Activated CD8-positive, alpha-beta T cell treated with anti-CD3 and anti-CD28 coated beads, Interleukin-2, amount 10 ng/mL, durations not matched to agents 7 days and 5 days (primary cell): ENCODE measurements at places on chromosomes 12 and 14.
A peak's percentile ranks its signal among the peaks of the same experiment; 100 is the strongest.

GRCh38 chr14:105151838-105152793, 16.5 kb downstream of the JAG2 start:
- DNase-seq = no peak
- H3K27me3 ChIP-seq = no peaks in the 10 kb centered on the region
- no peaks in the 10 kb centered on the region for H3K4me1 ChIP-seq
- no peaks in the 10 kb centered on the region for H3K36me3 ChIP-seq
- no peak overlapping the region for H3K27ac ChIP-seq

- no peaks in the 10 kb centered on the region for H3K27me3 ChIP-seq
- DNase-seq = no peak
- no peaks in the 10 kb centered on the region for H3K4me1 ChIP-seq
- H3K4me3 ChIP-seq = no peak overlapping the region
- H3K36me3 ChIP-seq = no peaks in the 10 kb centered on the region
- no peak overlapping the region for H3K27ac ChIP-seq
Measured at GRCh38 chr12:80412343-80412953, 31.6 kb upstream of the PTPRQ start.

DNA sequence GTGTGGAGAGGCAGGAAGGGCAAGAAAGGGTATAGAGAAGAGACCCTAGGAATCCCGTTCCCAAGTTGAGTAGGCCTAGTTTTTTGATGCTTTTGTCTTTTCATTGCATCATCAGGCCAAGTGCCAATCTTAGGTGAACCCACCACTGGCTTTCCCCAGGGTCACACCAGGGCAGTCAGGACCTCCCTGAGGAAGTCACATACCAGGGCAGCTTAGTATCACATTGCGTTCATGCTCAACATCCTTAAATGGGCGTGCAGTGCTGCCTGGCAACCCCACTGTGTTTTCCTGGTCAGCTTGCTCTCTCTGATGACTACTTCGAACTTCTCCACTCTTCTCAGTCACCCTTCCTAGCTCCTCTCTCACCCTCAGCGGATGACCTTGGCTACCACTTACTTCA, 9.0 kb downstream of the ASIC1 start:
- H3K4me3 ChIP-seq = no peak overlapping the region
- peaks cover 28% of the 10 kb centered on the region for H3K4me1 ChIP-seq
- H3K27me3 ChIP-seq = no peaks in the 10 kb centered on the region
- no peak for DNase-seq
- peaks cover 2% of the 10 kb centered on the region for H3K36me3 ChIP-seq

DNA sequence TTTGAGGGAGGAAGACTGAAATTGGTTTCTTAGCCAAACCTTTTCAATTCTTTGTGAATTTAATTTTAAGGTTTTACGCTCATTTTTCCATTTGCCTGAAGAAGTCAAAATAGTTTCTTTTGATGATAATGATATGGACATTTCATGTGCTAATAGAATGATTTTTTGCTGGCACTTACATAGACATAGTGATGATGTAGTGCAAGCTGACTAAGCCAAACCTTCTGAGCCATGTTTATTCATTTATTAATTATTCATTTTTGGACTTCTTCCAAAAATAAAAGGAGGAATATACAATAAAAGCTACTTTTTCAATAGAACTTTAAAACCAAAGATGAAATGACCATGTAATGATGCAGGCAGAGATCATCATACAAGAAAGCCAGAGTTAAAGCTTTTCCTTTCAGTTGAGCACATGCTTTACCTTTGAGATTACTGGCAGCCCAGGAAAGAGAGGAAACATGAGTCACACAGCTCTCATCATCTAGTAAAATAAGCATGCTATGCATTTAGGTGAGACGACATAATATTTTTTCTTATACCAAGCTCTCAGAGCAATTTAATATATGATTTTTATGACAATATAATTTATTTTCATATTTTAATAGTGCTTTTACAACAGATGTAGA, 24.8 kb downstream of the KCNA1 start:
- H3K36me3 ChIP-seq = no peaks in the 10 kb centered on the region
- no peaks in the 10 kb centered on the region for H3K4me1 ChIP-seq
- no peak overlapping the region for H3K4me3 ChIP-seq
- no peak overlapping the region for H3K27ac ChIP-seq
- H3K27me3 ChIP-seq = peaks cover 19% of the 10 kb centered on the region
- DNase-seq = no peak

GRCh38 chr12:93805736-93806141, 128.6 kb downstream of the CRADD start:
- no peak overlapping the region for H3K4me3 ChIP-seq
- no peak overlapping the region for H3K27ac ChIP-seq
- peaks cover 15% of the 10 kb centered on the region for H3K4me1 ChIP-seq
- no peaks in the 10 kb centered on the region for H3K27me3 ChIP-seq

GRCh38 chr12:74781991-74782485, 244.4 kb downstream of the ATXN7L3B start:
- no peaks in the 10 kb centered on the region for H3K4me1 ChIP-seq
- H3K36me3 ChIP-seq = no peaks in the 10 kb centered on the region
- no peaks in the 10 kb centered on the region for H3K27me3 ChIP-seq
- H3K27ac ChIP-seq = no peak overlapping the region

- no peak overlapping the region for H3K27ac ChIP-seq
- DNase-seq = no peak
- H3K36me3 ChIP-seq = no peaks in the 10 kb centered on the region
- H3K27me3 ChIP-seq = peaks cover 2% of the 10 kb centered on the region
Measured at GRCh38 chr14:76595266-76595665, 166.0 kb upstream of the VASH1 start.

DNA sequence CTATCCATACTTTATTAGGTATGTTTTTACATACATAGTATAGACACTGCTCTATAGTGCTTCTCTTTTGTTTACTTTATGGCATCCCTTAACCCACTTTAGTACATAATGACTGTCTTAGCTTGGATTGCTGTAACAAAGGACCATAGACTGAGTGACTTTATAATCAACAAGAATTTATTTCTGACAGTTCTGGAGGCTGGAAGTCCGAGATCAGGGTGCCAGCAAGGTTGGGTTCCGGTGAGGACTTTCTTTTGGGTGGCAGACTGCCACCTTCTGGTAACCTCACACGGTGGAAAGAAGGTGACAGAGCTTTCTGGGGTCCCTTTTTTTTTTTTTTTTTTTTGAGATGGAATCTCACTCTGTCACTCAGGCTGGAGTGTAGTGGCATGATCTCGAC, 48.6 kb upstream of the PPM1H start:
- no peaks in the 10 kb centered on the region for H3K36me3 ChIP-seq
- H3K27me3 ChIP-seq = no peaks in the 10 kb centered on the region
- no peak overlapping the region for H3K27ac ChIP-seq
- no peak for DNase-seq
- no peak overlapping the region for H3K4me3 ChIP-seq

- no peak overlapping the region for H3K27ac ChIP-seq
- DNase-seq = no peak
- H3K4me3 ChIP-seq = no peak overlapping the region
- peaks cover 35% of the 10 kb centered on the region for H3K4me1 ChIP-seq
- peaks cover 35% of the 10 kb centered on the region for H3K36me3 ChIP-seq
- H3K27me3 ChIP-seq = no peaks in the 10 kb centered on the region
Measured at GRCh38 chr14:59293935-59294661, 105.6 kb downstream of the DAAM1 start.

DNA sequence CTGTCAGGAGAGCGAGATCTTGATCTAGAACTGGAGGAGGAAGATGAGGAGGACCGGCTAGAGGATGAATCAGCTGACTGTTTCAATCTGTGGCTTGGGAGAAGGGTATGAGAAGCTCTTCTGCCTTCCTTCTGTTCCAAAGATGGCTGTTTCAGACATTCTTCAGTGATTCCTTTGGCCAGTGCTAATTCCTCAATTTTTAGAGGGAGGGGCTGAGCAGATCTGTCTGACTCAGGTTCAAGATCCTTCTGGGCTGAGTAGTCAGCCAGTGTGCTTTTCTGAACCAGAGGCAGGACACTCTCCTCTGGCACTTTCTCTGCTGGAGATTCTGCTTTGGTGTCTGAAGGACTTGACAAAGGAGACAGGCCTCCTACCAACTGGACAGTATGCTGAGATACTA, 15.2 kb downstream of the ACIN1 start:
- DNase-seq = no peak
- peak overlapping the region; percentile 28 for H3K27ac ChIP-seq

DNA sequence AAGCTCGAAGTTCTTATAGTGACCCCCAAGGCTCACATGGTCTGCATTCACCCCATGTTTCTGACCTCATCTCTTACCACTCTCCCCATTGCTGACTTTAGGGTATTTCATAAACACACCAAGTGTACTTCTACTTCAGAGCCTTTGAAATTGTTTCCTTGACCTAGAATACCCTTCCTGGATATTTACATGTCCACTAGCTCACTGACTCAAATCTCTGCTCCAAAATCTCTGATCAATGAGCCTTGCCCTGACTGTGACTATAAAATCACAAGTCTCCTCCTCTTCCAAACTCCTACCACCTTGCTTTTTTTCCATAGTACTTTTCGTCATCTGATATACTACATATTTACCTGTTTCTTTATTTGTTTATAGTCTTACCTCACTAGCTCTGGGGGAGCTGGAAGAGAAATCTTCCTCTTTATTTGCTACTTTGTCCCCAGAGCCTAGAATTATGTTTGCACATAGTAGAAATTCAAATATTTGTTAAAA, 105.1 kb downstream of the RMST start:
- no peak for DNase-seq
- no peaks in the 10 kb centered on the region for H3K4me1 ChIP-seq
- H3K27ac ChIP-seq = no peak overlapping the region
- H3K4me3 ChIP-seq = no peak overlapping the region
- H3K27me3 ChIP-seq = no peaks in the 10 kb centered on the region

- H3K27me3 ChIP-seq = no peaks in the 10 kb centered on the region
- H3K27ac ChIP-seq = no peak overlapping the region
- no peak overlapping the region for H3K4me3 ChIP-seq
- no peaks in the 10 kb centered on the region for H3K4me1 ChIP-seq
- no peak for DNase-seq
- no peaks in the 10 kb centered on the region for H3K36me3 ChIP-seq
Measured at GRCh38 chr12:119102274-119102673, 76.5 kb upstream of the HSPB8 start.

- H3K27ac ChIP-seq = peak overlapping the region; percentile 77
- peaks cover 3% of the 10 kb centered on the region for H3K27me3 ChIP-seq
- H3K4me3 ChIP-seq = no peak overlapping the region
- peak; percentile 56 for DNase-seq
Measured at GRCh38 chr14:73463411-73463810, 5.1 kb upstream of the NUMB start.

DNA sequence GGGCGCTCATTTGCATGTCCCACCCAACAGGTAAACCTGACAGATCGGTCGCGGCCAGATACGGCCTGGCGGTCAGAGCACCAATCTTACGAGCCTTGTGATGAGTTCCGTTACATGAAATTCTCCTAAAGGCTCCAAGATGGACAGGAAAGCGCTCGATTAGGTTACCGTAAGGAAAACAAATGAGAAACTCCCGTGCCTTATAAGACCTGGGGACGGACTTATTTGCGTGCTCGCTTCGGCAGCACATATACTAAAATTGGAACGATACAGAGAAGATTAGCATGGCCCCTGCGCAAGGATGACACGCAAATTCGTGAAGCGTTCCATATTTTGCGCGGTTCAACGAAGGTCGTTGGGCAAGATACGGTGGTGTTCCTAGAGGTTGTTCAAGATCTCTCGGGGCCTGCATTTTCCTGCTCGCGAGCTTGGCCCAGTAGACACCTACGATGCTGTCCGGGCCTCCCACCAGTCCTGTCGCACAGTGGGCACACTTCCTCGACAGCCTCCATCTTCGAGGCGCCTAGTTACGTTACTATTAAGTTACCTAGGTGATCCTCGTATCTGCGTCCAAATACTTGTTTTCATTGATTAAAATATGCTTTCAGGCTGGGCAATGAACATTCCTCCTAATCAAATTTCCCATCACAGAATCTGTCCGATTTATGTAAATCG, at the start of gene RNU6-7:
TSS of gene RNU6-7 (plus strand) at position 230 of the 675 bp plus-strand sequence.
- peaks cover 5% of the 10 kb centered on the region for H3K36me3 ChIP-seq
- peak; percentile 42 for DNase-seq
- peak within 1 kb of the TSS; percentile 99 for H3K27ac ChIP-seq
- H3K27me3 ChIP-seq = no peaks in the 10 kb centered on the region
- peaks cover 51% of the 10 kb centered on the region for H3K4me1 ChIP-seq

DNA sequence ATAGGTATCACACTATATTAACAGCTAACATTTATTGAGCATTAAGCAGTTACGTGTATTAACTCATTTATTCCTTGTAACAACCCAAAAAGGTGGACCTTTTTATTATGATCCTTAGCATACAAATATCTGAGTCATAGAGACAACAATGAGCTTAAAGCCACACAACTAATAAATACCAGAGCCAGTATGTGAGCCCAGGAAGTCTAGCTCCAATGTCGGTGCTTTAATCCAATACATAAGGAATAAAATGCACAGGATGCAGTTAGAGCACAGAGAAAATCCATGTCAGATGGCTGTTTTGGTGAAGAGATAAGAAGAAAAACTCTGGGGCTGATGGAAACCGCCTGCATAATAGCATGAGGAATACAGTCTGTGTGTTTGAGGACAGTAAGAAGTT, 888.6 kb downstream of the TMTC2 start:
- H3K27me3 ChIP-seq = no peaks in the 10 kb centered on the region
- DNase-seq = no peak
- no peak overlapping the region for H3K4me3 ChIP-seq
- H3K27ac ChIP-seq = no peak overlapping the region
- H3K4me1 ChIP-seq = no peaks in the 10 kb centered on the region

GRCh38 chr12:95646781-95647190, 95.5 kb upstream of the USP44 start:
- no peaks in the 10 kb centered on the region for H3K4me1 ChIP-seq
- no peaks in the 10 kb centered on the region for H3K36me3 ChIP-seq
- peaks cover 6% of the 10 kb centered on the region for H3K27me3 ChIP-seq
- no peak for DNase-seq

- no peaks in the 10 kb centered on the region for H3K27me3 ChIP-seq
- DNase-seq = peak; percentile 80
- H3K36me3 ChIP-seq = peaks cover 23% of the 10 kb centered on the region
Measured at GRCh38 chr14:50001151-50001998, 108.5 kb downstream of the ARF6 start.

DNA sequence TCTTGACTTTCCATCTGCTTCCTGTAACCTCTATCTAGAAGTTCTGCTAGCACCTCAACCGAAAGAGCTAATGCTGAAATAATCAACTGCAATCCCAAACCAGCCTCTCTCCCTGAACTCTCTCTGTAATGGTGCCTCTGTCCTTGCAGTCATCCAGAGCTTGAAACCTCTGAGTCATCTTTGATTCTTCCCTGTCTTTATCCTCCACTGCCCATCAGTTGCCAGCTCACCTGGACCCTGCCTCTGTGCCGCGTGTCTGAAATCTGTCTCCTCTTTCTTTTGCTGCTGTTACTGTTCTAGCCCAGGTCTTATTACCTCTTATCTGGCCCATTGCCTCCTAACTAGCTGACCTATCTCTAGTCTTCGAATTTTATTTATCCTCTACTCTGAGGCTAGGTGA, 15.5 kb downstream of the CLSTN3 start:
- no peak overlapping the region for H3K27ac ChIP-seq
- DNase-seq = no peak
- peaks cover 10% of the 10 kb centered on the region for H3K4me1 ChIP-seq
- no peaks in the 10 kb centered on the region for H3K27me3 ChIP-seq
- H3K36me3 ChIP-seq = peaks cover 71% of the 10 kb centered on the region
